GM12864 (cell line): ENCODE measurements at places on chromosomes 5 and 9.
A peak's percentile ranks its signal among the peaks of the same experiment; 100 is the strongest.

GRCh38 chr9:89006996-89007967 lies 16.0 kb downstream of the S1PR3 start:
- DNase-seq: no peak

- DNase-seq: no peak
Measured at GRCh38 chr5:176941951-176942350, 42.8 kb upstream of the HK3 start.

DNA sequence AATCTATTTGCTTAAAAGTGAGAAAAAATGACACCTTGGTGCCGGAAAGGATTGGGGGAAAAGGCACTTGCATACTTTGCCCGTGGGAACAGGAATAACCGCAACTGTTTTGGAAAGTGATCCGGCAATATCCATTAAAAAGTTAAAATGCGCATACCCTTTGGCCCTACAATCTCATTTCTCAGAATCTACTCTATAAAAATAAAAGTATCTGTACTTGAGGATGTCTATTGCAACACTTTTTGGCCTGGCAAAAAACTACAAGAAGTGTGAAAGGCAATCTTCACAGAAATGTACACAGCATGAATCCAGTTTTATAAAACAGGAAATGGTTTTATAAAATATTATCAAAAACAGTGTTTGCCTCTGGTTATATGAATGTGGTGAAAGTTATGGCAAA lies 58.3 kb upstream of the NFIL3 start:
- DNase-seq: no peak

- no peak for DNase-seq
Measured at GRCh38 chr9:131577005-131578000, 32.0 kb downstream of the PRRT1B start.

- DNase-seq: peak; percentile 44
Measured at GRCh38 chr5:179974946-179975712, 67.4 kb upstream of the TBC1D9B start.

GRCh38 chr5:138722544-138723177 lies 30.6 kb upstream of the CTNNA1 start:
- DNase-seq: no peak

DNA sequence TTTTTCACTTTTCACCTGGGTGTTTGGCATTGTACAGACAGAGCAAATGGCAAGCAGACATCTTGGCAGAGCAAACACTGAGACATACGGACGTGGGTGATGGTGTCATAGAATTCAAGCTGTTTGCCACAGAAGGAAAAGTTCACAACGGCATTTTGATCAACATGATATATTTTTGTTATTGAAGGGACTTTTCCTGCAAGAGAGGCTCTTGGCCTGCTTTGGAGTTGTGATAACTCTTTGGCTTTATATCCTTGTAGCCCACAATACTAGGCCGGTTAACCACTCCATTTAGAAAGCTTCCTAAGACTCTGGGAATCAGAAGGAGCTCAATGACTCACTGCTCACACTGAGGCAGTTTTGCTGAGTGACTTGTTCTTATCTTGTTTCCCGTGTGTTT lies 1038.3 kb downstream of the TLE1 start:
- DNase-seq: no peak
